Thyroid gland (tissue), 4 donors: ENCODE measurements at places on chromosomes 16 and 17.
A peak's percentile ranks its signal among the peaks of the same experiment; 100 is the strongest.

DNA sequence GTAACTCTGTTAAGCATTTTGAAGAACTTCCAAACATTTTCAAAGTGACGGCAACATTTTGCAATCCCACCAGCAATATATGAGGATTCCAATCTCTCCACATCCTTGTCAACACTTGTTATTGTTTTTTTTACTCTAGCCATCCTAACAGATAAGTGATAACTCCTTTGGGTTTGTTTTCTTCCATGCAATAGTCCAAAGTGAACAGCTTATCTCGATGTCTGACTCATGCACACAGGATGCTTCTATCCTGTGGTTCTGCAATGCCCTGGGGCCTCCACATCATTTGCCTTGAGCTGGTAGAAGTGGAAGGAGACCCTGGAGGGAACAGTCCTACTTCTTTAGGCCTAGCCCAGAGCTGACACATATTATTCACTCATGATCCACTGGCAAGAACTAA is 13.0 kb downstream of the TLE7 start:
- no peak for DNase-seq
- H3K4me3 ChIP-seq, result no peak overlapping the region
- no peaks in the 10 kb centered on the region for H3K36me3 ChIP-seq
- no peaks in the 10 kb centered on the region for H3K4me1 ChIP-seq

DNA sequence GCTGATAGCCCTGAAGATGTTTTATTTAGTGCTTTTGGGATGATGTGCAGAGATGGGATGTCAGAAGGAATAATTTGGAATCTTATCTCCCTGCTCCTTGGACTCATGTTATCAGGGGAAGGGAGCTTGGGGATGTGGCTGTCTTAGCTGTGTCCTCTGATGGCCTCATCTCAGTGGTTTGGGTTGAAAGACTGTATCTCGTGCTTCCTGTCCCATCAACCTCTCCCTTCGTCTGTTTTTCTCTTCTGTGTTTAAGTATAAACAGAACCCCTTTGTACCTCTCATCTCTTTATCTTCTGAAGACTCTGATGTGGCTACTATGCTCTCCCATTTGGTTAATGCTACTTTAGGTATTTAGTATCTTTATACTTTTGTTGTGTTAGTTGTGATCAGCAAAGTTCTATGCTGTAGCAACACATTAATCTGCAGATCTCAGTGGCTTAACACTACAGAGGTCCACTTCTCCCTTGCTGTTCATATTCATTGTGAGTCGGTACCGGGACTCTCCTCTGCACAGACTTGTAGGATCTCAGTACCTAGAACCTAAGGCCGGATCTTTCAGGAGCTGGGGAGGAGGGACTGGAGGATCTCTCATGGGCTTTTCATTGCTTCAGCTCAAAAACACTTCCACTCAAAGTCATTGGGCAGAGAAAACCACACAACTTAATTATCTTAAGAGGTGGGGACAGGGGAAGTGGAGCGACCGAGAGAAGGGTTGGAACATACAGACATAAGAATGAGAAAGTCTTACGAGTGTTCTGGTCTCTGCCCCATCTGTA is 28.8 kb downstream of the PRKCA start:
- H3K36me3 ChIP-seq, result no peaks in the 10 kb centered on the region
- no peak overlapping the region for H3K4me3 ChIP-seq
- no peak overlapping the region for H3K27ac ChIP-seq
- DNase-seq, result no peak
- H3K27me3 ChIP-seq, result no peaks in the 10 kb centered on the region
- no peaks in the 10 kb centered on the region for H3K4me1 ChIP-seq

GRCh38 chr17:27283060-27283459 is 10.9 kb upstream of the WSB1 start:
- DNase-seq, result no peak
- H3K27ac ChIP-seq, result no peak overlapping the region
- H3K4me1 ChIP-seq, result peaks cover 22% of the 10 kb centered on the region
- H3K27me3 ChIP-seq, result no peaks in the 10 kb centered on the region
- no peak overlapping the region for H3K4me3 ChIP-seq

DNA sequence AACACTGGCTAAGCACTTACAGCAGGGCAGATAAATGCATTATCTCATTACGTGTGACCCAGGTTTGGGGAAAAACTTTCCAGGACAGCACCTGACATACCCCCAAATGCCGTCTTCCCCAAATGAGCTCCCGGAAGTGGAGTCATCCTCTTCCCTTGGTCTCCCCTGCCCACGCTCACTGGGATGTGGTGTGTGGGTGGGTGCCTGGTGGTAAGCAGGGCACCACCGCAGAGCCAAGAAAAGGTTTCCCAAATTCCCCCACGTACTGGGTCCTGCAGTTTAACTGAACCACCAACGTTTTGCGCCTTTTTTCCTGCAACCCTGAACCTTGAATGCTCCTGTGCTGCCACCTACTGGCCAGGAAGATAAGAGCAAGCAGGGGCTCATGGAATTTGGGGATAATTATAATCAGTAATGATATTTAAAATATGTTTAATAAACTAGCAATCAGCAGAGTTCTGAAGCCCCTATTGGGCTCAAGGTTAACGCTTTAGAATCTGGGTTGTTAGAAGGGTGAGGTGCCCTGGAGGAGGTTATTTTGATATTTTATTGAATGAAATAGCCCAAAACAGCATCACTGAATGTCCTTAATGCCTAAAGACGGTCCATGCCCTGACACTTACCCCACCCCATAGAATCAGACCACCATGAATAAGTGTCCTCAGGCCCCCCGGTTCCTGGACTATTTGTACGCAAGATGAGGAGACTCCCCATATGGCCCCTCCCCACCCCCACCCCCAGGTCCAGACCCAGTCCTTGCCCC is 8.0 kb downstream of the SPPL2C start:
- no peaks in the 10 kb centered on the region for H3K4me1 ChIP-seq
- no peak overlapping the region for H3K4me3 ChIP-seq
- no peak overlapping the region for H3K27ac ChIP-seq
- H3K36me3 ChIP-seq, result no peaks in the 10 kb centered on the region

GRCh38 chr17:72452286-72453173 is 331.7 kb downstream of the SOX9 start:
- H3K4me3 ChIP-seq, result no peak overlapping the region
- H3K27me3 ChIP-seq, result no peaks in the 10 kb centered on the region
- H3K27ac ChIP-seq, result no peak overlapping the region
- H3K4me1 ChIP-seq, result no peaks in the 10 kb centered on the region
- no peak for DNase-seq
- H3K36me3 ChIP-seq, result no peaks in the 10 kb centered on the region

DNA sequence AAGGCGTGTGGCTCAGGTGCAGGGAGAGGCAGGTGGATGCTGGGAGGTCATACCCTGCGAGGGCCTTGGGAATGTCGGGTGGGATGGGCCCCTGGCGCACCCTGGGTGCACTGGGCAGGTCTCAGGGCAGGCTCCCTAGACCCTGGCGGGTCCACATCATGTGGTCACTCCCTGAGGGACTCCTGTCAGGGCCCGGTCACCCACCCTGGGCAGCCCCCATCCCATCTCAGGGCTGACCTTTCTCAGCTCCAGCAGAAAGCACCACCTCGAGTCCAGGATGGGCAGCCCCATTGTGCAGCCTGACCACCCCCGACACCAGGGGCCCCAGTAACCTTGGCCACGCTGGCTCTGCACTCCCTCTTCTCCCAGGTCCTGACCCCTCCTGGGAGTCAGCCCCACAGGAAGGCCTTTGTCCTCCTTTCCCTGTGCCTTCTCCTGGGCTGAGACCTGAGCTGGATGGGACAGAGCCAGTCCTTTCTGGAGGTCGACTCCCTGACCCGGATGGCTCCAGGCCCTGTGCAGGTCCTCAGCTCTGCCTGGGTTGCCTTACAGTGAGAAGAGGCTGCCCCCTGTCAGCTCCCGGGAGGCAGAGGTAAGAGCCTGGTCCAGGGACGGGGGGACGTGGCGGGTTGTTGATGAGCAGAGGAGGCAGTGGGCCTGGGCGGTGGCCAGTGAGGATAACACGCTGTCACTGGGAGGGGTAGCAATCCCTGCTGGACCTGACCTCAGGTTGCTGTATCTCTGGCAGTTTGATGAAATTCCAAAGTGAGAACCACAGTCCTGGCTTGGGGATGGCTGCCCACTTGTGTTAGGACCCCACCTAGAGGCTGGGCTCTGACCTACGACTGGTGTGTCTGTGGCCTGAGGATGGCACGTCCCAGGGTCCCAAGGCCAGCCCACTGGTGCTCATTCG is 77.9 kb downstream of the GOSR1 start:
- H3K27me3 ChIP-seq, result no peaks in the 10 kb centered on the region
- H3K4me3 ChIP-seq, result no peak overlapping the region
- no peaks in the 10 kb centered on the region for H3K4me1 ChIP-seq
- H3K27ac ChIP-seq, result no peak overlapping the region
- no peaks in the 10 kb centered on the region for H3K36me3 ChIP-seq
- DNase-seq, result no peak

GRCh38 chr16:51125992-51126391 is 25.1 kb downstream of the SALL1 start:
- no peak overlapping the region for H3K27ac ChIP-seq
- no peaks in the 10 kb centered on the region for H3K27me3 ChIP-seq
- H3K36me3 ChIP-seq, result no peaks in the 10 kb centered on the region
- H3K4me3 ChIP-seq, result no peak overlapping the region

DNA sequence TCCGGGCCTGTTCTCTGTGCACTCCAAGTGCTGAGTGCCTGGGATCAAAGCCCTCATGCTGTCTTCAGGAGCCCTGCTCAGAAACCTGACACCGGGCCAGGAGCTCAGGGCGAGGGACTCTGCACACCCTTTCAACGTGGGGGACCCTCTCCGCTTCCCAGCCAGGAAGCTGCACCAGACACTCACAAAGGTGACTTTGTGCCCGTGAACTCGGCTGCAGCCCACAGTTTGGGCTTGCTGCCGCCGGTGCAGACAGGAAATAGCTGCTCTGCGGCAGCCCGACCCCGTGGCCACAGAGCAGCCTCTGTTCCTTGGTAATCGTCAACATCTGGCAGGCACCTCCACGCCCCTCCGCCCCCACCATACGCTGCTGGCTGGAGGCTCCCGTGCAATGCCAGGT is 93.4 kb upstream of the METRNL start:
- no peaks in the 10 kb centered on the region for H3K27me3 ChIP-seq
- H3K4me1 ChIP-seq, result no peaks in the 10 kb centered on the region
- no peak overlapping the region for H3K4me3 ChIP-seq
- H3K27ac ChIP-seq, result no peak overlapping the region

DNA sequence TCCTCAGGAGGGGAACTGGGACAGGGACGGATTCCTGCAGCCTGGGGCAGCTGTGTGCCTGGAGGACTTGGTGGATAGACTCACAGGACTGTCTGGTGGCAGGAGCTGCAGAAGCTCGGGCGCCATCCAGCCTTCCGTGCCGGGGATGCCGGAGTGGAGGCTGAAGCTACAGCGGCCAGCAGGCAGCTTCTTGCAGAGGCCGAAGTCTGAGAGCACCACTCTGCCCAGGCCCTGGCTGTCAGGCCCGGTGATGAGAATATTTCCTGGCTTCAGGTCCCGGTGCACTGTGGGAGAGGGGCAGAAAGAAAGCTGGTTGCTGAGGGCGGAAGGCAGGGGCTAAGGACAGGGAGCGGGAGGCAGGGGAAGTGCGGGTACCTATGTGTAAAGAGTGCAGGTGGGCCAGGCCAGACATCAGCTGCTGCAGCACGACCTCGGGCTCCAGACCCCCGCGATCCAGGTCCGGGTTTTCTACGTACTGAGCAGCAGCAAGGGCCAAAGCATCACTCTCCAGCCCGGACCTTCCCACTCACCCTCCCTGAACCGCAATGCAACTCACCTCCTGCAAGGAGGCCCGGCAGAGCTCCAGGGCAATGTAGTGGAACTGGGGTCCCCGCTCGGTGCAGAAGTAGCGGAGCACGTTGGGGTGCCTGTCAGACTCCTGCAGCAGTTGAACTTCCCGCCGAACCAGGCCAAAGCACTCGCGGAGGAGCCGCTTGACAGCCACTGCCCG is 16.1 kb downstream of the PLK1 start:
- no peak for DNase-seq
- H3K4me1 ChIP-seq, result no peaks in the 10 kb centered on the region
- no peak overlapping the region for H3K4me3 ChIP-seq
- H3K36me3 ChIP-seq, result peaks cover 11% of the 10 kb centered on the region

DNA sequence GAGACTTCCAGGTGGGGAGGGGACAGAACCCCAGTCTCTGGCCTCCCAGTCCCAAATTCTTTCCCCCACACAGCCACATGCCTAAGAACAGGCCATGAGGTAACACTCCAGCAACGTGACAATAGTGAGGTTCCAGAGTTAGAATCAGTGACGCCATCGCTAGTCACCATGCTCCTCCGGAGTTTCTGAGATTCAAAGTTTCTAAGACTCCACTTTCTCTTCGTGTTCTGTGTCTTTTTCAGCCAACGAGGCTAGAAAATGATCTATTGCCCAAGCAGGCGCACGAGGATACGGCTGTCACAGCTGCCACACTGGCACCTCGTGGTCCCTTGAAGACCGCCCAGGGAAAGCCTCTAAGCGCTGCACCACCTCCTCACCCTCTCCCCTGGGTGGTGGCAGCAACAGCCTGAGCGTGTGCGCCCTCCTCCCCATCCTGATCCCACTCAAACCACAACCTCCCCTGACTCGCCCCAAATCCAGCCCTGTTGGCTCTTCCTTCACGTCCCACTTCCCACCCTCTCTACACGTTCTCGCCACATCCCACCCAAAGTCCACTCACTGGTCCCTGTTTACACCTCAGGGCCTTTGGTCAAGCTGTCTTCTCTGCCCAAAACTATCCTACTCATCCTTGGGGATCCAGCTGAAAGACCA is 1.0 kb downstream of the MCRIP1 start:
- peak overlapping the region; percentile 69 for H3K27ac ChIP-seq
- DNase-seq, result peak; percentile 10
- peaks cover 16% of the 10 kb centered on the region for H3K4me1 ChIP-seq
- no peaks in the 10 kb centered on the region for H3K27me3 ChIP-seq

DNA sequence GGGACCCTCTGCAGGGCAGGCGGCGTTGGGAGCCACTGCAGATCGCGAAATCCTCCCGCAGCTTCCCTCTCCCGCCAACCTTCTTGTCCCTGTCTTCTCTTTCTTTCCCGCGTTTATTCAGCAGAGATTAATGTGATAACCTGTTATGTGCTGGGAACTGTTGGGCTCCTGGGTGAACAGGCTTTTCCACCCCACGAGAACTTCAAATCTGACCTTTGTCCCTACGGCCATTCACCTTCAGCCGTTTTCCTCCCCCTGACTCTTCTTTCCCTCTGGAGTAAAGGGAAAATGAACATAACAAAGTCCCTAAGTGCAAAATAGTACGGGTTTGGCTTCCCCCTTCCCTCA is 15.2 kb upstream of the KPNA2 start:
- no peak for DNase-seq
- peaks cover 4% of the 10 kb centered on the region for H3K4me1 ChIP-seq
- H3K36me3 ChIP-seq, result no peaks in the 10 kb centered on the region
- H3K27me3 ChIP-seq, result no peaks in the 10 kb centered on the region
- H3K4me3 ChIP-seq, result peak overlapping the region; percentile 32

- H3K4me3 ChIP-seq, result no peak overlapping the region
- no peak for DNase-seq
- no peaks in the 10 kb centered on the region for H3K27me3 ChIP-seq
- peaks cover 17% of the 10 kb centered on the region for H3K36me3 ChIP-seq
- no peak overlapping the region for H3K27ac ChIP-seq
Observed at GRCh38 chr17:60224064-60224463, 74.3 kb downstream of the CA4 start.

GRCh38 chr17:70405492-70406220 is 236.3 kb downstream of the KCNJ2 start:
- H3K36me3 ChIP-seq, result no peaks in the 10 kb centered on the region
- no peaks in the 10 kb centered on the region for H3K4me1 ChIP-seq
- no peak overlapping the region for H3K27ac ChIP-seq
